ENCODE measurements at places on chromosomes 13 and 19.

GRCh38 chr19:1649706-1650649 is 2.4 kb downstream of the TCF3 start:
- DNase-seq, result no peak

DNA sequence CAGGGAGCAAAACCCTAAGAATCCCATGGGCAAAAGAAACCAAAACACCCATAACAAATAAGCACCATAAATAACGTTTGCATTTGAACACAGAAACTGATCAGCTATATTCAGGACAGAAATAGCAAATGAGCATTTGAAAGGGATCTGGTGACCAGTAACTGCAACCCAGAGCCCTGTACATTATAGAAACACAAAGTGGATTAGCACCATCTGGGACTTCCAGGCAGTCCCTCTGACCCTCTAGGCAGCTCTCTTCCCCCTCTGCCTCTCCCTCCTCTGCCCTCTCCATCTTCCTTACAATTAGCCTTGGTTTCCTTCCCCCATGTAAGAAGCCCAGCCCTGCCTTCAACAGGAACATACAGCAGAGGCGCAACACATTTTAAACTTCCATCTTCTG is 215.0 kb downstream of the DCLK1 start:
- DNase-seq, result no peak

- DNase-seq, result no peak
Observed at GRCh38 chr13:36084131-36084530, 47.1 kb downstream of the DCLK1 start.

DNA sequence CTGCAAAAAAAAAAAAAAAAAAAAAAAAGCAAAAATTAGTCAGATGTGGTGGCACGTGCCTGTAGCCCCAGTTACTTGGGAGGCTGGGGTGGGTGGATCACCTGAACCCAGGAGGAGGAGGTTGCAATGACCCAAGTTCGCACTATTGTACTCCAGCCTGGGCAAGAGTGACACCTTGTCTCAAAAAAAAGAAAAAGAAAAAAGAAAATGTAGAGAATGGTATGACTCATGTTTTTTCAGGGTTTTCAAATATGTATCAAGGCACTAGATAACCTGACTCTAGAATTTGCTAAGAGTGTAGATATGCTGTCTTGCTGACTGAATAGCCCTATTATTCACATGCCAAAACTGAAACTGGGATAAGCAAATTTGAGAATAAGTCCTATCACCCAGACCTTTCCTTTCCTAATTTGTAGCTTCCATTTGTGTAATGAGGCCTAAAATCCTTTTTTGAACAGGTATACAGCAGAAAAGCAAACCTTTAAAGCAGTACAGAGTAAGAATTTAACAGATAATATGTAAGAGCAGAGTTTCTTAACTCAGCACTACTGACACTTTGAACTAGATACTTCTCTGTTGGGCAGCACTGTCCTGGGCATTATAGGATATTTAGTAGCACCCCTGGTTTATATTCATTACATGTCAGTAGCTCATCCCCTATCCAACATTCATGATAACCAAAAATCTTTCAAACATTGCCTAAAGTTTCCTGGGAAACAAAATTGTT is 108.6 kb downstream of the ELF1 start:
- no peak for DNase-seq

DNA sequence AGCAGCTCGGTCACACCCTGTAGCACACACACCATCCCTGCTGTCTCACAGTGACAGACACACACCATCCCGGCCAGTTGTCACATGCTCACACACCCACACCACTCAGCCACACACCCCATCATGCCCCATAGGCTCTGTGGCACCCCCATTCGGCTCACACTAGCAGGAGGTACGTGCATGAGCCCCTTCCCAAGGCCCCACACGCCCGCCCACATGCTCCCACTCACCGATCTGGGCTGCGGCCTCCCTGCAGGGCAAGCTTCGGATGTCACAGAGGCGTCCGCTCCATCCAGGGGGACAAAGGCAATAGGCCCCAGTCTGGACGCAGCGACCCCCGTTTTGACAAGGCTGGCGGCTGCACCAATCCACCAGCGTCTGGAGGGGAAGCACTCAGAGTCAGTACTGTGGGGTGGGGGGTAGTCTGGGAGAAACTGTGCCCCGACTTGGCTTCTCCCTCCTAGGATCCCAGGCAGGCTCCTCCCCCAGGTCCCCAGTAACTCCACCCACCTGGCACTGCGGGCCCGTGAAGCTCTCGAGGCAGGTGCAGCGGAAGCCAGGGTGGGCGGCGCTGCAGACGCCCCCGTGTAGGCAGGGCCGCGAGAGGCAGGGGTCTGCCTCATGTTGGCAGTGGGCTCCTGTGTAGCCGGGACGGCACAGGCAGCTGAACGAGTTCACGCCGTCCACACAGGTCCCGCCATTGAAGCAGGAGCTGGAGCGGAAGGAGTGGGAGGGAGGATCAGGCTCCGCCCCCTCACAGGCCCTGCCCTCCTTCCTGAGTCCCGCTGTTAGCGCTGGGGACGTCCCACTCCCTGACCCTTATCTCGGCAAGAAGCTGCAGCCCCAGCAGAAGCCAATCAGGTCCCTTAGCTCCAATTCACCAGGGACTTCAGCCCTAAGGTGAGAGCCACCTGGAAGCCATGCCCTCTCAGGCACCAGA is 20.1 kb downstream of the NOTCH3 start:
- DNase-seq, result no peak

GRCh38 chr13:43058318-43058674 is 34.9 kb downstream of the DNAJC15 start:
- DNase-seq, result no peak

- no peak for DNase-seq
Observed at GRCh38 chr13:81987159-81987558, 1646.2 kb upstream of the SPRY2 start.

GRCh38 chr19:42024622-42025111 is 30.6 kb upstream of the ATP1A3 start:
- no peak for DNase-seq

DNA sequence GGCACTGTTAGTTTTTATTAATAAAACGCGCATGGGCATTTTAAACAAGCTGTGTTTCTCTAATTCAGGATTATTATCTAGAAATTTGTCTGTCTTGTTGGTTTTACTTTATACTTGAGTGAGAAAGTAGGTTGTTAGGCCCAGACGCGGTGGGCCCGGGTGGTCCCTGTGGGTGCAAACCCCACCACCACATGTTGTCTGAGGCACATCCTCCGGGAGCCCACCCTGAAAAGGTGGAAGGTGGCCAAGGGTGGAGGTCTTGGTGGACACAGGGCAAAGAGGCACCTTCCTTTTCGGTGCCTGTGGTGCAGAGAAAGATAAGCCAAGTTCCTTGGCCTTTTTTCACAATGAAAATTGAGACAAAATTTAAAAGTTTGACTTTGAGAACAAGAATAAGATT is 16.6 kb downstream of the ATP4B start:
- no peak for DNase-seq
